ENCODE measurements at places on chromosomes 1 and 21.
A peak's percentile ranks its signal among the peaks of the same experiment; 100 is the strongest.

GRCh38 chr1:17831597-17831996 is 76.5 kb downstream of the ACTL8 start:
- DNase-seq = peak; percentile 76

DNA sequence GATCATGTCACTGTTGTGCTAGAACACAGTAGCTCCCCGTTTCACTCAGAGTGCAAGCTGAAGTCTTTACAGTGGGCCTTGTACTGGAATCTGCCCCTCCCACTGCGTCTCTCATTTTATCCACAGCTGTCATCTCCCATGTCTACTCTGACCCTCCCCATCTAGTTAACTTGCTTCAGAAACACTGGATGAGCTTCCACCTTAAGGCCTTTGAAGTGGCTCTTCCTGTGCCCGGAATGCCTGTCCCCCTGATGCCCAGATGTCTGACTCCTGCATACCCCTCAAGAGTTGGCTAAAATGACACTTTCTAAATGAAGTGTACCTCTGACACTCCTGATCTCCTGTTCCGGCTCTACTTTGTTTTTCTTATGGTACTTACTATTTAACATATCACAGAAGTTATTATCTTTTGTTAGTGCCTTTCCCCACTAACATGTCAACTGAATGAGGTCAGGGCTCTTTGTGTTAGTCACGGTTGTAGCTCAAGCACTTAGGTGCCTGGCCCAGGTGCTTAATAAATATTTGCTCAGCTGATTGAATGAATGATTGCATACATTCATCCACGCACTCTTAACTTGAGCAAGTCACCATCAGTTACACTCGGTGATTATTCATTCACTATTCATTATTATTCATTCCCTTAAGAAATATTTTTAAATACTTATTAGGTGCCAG is 13.3 kb downstream of the ARV1 start:
- no peak for DNase-seq

DNA sequence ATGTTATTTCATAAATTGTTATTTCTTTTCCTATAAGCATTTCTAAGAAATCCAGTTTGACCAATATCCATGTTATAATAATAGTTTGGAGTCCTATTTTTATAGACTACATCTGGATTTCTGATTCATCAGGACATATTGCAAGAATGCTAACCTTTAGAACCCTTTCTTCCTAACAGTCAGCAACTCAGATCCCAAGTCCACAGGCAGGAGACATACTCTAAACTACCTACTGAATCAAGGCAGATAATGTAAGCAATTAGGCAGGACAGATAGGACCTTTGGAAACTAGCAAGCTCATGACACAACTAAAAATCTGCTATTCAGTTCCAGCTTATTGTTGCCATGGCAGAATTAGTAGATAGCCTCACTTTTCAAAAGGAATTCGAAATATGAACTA is 104.1 kb downstream of the DENND1B start:
- DNase-seq = no peak

GRCh38 chr1:168643152-168643551 is 66.7 kb downstream of the XCL1 start:
- DNase-seq = no peak

DNA sequence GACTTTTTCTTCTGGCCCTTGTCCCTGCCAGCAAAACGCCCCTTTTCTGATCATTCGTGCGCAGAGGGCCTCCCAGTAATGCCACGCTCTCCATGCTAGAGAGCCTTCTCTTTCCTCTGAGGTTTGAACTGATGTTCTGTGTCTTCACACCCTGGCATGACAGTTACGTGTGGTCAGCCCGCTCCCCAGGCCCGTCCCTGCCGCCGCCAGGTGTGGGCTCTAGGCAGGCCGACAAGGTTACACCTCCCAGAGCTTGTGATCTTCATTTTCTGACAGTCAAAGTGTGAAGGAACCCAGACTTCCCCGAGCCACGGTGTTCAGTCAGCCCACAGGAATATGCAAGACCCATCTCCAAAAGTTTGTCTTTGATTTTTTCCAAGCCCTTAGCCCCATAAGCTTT is 265.6 kb downstream of the TM2D1 start:
- no peak for DNase-seq

DNA sequence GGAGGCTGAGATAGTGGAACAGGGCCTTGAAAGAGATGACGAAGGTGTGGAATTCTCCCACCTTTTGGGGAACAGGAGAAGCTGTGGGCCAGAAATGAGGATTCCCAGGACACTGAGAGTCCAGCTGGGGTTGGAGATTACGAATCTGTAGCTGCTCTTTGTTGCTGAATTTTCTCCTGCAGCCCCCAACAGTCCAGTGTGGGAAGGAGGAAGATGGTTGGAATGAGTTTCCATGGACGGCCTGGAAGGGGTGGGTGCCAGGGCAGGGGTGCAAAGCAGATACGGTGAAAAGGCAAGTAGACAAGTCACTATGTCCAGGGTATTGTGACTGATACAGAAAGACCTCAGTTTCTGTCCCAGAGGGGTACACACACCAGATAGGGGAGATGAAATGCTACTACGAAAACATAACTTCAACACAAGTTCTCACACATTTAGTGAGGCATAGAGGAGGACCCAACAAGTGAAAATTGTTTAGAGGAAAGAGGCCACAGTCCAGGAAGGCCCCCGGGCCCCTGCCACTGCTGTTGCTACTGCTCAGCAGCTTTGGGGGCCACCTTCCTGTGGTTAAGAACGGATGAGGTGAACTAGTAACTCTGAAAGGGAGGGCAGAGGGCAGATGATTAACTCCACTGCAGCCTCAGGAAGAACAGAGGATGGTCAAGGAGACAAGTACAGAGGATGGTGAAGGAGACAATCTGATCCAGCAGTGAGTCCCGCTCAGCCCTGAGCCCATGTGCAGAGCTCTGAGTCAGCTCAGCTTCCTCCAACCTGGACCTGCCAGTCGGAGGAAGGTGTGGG is 7.3 kb downstream of the CD244 start:
- no peak for DNase-seq

DNA sequence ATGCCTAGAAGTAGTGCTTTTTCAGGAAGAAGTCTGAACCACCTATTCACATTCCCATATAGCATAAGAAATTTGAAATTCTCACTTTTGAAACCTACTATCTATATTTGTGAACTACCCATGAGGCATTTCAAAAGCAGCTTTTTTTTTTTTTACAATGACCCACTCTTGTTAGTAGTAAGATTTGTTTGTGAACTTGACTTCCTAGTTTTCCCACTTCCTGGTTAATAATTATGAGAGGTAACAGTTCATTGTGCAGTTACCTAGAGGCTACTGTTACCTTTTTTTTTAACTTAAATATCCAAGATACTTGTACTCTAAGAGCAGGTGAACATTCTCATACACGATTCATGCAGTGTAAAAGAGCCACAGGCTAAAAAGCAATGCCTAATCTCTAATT is 371.7 kb upstream of the ADGRL2 start:
- no peak for DNase-seq

DNA sequence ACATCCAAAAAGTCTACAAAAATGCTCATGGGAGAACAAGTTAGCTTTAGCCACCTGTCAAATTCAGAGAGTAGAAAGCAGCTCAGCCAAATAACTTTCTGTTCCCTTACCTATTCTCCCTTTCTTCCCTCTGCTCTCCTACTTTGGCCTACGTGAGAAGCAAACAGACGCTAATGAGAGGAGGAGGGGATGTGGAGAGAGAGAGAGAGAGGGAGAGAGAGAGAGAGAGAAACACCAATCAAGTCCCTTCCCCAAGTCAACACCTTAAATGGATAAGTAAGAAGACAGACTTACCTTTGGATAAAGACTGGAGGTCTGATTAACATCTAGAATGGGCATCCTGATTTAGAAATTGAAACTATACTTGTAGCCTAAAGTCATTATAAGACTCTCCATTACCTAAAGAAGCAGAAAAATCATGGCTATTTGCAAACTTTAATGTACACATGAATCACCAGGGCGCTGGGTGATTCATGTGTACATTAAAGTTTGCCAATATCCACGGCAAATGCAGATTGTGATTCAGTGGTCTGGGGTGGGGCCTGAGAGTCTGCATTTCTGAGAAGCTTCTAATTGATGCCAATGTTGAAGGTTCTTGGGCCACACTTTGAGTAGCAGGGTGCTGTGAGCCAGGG is 13.1 kb upstream of the DUSP12 start:
- no peak for DNase-seq

DNA sequence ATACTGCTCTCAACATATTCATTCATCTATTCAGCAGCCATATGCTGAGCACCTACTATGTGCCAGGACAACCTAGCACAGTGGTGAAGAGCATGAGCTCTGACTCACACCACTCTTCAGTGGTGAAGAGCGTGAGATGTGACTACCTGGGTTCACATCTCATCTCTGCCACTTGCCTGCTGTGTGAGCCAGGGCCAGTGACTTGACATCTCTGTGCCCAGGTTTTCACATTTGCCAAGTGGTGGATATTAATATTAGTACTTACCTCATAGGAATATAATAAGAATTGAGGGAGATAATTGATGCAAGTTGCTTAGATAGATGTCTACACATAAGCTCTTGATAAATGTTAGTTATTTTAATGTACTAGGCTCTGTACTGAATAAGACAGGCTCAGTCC is 488.9 kb downstream of the PTPRU start:
- DNase-seq = no peak

DNA sequence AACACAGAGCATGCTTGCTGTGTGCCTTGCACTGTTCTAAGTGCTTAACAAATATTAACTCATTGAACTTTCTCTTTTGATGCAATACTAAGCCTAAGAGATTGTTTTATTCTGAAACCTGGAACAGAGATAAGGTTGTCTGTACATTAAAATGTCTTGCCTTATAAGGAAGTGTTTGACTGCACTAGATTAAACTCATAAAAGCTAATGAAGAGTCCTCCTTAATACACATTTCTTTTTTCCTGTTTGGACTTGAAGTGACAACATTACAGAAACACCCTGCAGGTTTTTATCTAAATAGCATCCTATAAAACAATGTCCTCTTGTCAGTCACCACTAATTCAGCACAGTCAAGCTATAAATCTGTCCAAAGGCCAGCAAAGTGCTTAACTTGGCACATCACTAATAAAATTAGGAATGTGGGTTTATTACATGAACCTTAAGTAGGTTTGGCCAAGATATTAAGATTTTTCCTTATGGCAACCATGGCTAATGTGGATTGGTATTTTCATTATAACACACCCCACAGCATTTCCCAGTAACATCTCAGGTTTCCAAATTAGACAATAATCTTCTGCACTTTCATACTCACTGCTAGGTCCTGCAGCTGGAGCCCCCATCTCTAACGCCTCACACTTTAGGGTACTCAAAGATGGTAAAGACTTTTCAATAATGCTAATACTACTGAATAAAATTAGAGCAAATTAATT is 389.7 kb downstream of the LMO4 start:
- no peak for DNase-seq

- DNase-seq = no peak
These were observed 16.8 kb downstream of the IFNAR2 start for GRCh38 chr21:33246506-33246905.

DNA sequence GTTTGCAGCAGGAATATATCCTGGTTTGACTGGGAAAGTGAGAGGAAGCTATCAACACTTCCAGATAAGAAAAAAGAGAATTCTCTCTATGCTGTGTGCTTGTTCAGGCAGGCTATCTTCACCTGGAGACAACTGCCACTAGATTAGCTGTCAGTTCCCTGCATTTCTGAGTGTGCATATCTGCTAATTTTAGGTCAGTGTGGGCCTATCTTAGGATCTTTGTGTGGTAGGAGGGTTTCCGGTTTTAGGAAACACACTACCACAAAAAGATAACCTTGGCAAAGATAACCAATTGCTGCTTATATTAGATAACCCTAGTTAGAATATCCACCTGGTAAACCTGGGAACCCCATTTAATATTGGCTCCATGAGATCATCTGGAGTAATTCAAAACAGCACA is 22.5 kb upstream of the GBP5 start:
- no peak for DNase-seq
